Parietal lobe (tissue), 2 donors: ENCODE measurements at places on chromosomes 11 and 22. TPM values are rescaled to one million over a fixed set of nuclear protein-coding genes. Genes with fewer than 3 reads are reported as not detected.

DBX1 gene
- not detected for total RNA-seq

INPPL1 gene
- total RNA-seq: 18.8 TPM

MMP7 gene
- not detected for total RNA-seq

EFCAB6 gene
- total RNA-seq: 12.5 TPM

RAG1 gene
- total RNA-seq: 0.31 TPM

OR2AG2 gene
- total RNA-seq: 1.6 TPM

IGLL1 gene
- total RNA-seq: not detected

POLDIP3 gene
- 34.1 TPM for total RNA-seq

CRYBA4 gene
- total RNA-seq: not detected

PANX3 gene
- not detected for total RNA-seq

CSRP3 gene
- total RNA-seq: not detected

PTPN5 gene
- total RNA-seq: 46.3 TPM

OR6X1 gene
- total RNA-seq: not detected

DEUP1 gene
- 0.31 TPM for total RNA-seq

HIKESHI gene
- total RNA-seq: 47.6 TPM

SLC22A8 gene
- not detected for total RNA-seq

OR10A4 gene
- total RNA-seq: not detected
